Right renal cortex interstitium (tissue), 3 donors: ENCODE measurements at places on chromosomes 11 and 22.

DNA sequence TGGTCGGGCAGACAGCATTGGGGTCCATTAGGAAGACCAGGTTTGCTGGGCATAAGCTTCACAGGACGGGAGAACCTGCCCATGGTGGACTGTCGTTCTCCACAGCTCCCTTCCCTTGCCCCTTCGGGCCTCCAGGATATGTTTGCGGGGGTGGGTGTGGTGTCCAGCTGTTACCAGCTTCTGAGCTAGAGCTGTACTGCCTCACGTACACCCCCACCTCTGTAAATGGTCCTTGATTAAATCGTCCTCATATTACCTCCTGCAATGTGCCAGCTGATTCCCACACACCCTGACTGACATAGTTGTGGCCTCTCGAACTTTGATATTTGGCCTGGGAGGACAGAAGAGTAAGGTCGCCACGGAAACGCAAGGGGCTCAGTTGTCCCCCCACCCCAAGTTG is 16.2 kb upstream of the BCR start:
- DNase-seq = no peak

DNA sequence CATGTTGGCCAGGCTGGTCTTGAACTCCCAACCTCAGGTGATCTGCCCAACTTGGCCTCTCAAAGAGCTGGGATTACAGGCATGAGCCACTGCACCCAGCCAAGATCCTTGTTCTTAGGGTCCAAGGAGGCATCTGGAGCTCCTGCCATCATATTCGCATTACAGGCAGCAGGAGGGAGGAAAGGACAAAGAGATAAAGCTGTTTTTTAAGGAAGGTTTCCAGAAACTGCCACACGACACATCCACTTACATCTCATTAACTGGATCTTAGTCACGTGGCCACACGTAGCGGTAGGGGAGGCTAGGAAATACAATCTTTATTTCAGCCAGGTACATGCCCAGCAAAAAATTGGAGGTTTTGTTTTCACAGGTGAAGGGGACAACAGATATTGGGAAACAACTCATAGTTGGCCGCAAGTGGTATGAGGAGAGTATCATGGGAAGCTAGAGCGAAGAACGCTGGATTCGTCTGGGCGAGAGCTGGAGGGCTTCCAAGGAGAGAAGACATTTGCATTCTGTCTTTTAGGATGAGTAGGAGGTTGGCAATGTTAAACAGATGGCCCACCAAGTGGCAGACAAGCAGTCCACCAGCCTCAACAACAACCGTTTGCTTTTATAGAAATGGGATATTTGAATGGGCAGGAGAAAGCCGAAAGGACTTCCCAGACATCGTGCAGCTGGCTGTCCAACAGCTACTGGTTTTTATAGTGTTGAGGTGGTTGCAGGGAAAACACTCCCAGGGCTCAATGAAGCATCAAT is 39.2 kb upstream of the DMC1 start:
- no peak for DNase-seq

DNA sequence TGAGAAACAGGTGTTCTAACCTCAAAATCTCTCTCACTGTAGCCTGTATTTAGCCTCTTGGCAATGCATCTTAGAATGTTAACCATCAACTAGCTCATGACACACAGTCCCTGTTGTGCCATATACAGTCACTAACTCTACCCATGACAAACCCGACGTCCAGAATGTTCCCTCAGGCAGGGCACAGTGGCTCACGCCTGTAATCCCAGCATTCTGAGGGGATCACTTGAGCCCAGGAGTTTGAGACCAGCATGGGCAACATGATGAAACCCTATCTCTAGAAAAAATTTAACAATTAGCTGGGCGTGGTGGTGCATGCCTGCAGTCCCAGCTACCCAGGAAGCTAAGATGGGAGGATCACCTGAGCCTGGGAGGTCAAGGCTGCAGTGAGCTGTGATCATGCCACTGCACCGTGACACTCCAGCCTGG is 18.2 kb upstream of the CCDC34 start:
- no peak for DNase-seq

GRCh38 chr22:36734171-36735058 is 30.9 kb upstream of the CACNG2 start:
- no peak for DNase-seq

DNA sequence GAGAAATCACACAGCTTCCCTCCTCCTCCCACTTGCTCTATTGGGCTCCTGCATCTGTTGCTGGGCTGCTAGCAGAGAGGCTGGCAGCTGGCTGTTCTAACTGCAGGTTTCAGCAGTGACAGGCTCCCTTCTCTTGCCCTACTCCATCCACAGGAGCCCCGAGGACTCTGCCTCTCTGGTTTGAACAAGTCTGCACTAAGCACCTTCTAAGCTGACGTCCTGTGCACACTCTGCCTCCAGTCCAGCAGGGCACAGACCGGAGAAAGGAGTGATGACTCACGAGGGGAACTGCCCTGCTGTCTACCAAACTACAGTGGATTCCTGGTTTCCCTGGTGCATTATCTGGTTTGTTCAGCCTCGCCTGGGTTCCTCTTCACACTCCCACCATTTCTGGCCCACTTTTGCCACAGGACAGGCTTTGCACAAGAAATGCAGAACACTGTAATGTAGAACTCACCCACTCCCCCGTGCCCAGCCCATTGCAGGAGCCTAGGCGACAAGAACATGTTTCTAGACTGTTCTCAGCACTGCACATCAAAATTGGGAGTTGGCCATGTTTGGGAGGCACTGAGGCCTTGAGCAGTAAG is 26.0 kb downstream of the IL10RA start:
- DNase-seq = no peak

DNA sequence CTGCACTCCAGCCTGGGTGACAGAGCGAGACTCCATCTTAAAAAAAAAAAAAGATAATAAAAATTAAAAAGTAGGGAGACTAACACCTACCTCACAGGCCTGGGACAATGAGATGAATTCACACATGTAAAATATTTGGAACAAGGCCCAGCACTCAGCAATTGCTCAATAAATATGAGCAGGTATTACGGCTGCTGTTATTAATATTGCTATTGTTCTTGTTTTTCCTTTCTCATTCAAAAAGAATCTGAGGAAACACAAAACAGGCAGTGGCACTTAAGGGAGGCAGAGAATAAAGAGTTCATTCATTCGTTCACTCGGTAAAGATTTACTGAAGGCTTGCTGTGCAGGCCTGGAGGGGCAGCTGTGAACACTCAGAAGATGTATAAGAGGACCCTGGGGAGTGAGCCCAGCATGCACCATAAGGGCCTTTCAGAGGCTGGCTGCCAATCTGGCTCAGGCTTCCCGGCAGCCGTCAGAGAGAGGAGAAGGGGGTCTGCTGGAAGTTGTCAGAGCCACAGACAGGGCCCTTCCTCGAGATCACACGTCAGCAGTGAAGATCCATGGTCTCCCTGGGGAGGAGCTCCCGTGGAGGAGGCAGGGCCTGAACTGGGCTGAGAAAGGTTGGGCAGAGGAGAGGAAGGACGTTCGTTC is 51.6 kb upstream of the TCF20 start:
- no peak for DNase-seq

DNA sequence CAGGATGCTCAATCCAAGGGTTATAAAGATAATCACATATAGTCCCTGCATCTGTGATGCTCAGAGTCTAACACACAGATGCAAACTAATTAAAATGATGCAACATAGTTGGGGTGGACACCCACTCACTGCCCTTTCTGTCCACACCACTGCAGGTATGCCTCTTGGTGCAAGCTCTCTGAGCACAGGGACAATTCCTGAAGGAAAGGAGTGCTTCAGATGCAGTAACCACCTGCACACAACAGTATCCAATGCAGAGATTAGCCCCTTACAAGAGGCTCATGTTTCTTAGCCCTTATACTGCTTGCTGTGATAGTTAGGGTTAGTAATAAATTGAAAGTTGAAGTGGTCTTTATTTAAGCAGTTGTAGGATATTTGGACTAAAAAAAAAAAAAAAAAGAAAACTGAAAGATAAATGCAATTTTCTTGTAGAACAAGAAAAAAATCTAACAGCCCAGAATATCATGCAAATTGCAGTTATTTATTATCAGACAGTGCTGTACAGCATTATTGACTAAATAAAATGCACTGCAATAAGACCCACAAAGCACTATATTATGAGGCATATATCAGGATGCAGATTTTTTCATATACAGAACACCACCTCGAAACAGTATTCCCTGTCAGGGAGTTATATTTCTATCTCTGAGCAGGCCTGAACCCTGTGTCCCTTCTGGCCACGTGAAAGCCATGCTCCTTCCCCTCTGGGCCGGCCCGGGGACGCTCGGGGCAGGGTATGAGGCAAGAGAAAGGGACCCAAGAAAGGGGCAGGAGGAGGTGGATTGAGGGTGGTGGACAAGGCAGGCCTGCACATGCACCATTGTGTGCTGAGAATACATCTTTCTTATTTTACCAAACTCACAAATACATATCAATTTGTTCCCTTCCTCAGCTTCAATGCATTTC is 260.2 kb downstream of the OPCML start:
- no peak for DNase-seq

DNA sequence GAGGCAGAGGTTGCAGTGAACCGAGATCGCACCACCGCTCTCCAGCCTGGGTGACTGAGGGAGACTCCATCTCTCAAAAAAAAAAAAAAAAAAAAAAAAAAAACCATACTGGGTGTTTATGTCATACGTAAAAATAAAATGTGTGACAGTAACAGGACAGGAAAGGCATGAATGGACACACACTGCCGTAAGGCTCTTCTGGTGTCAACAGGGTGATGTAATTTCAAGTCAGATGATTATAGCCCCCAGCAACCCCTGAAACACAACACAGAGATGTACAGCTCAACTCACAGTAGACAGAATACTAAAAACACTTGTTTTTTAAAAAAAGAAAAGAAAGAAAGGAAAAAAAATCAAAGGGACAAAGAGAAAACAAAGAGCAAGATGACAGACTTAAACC is 22.2 kb downstream of the SBF1 start:
- no peak for DNase-seq

GRCh38 chr11:79482800-79483199 is 42.0 kb upstream of the TENM4 start:
- no peak for DNase-seq

- no peak for DNase-seq
These were observed 387.1 kb downstream of the SOX6 start for GRCh38 chr11:15969281-15969680.

DNA sequence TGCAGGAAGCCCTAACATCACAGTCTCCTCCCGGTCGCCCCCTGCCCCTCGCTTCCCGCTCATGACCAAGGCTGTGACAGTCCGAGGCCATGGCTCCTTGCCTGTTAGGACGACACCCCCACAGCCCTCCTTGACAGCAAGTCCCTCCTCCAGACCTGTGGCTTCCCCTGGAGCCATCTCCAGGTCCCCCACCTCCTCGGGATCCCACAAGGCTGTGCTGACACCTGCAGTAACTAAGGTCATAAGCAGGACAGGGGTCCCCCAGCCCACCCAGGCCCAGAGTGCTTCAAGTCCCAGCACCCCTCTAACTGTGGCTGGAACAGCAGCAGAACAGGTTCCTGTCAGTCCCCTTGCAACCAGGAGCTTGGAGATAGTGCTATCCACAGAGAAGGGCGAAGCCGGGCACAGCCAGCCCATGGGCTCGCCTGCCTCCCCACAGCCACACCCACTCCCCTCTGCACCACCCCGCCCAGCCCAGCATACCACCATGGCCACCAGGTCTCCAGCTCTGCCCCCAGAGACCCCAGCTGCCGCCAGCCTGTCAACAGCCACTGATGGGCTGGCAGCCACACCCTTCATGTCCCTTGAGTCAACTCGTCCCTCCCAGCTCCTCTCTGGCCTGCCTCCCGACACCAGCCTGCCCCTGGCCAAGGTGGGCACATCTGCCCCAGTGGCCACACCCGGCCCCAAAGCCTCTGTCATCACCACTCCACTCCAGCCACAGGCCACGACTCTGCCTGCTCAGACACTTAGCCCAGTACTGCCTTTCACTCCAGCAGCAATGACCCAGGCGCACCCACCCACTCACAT is 63.2 kb downstream of the OTOG start:
- no peak for DNase-seq

GRCh38 chr11:109864834-109865547 is 228.2 kb upstream of the ZC3H12C start:
- DNase-seq = no peak

GRCh38 chr11:124446916-124447315 is 1.4 kb upstream of the OR8B8 start:
- no peak for DNase-seq

DNA sequence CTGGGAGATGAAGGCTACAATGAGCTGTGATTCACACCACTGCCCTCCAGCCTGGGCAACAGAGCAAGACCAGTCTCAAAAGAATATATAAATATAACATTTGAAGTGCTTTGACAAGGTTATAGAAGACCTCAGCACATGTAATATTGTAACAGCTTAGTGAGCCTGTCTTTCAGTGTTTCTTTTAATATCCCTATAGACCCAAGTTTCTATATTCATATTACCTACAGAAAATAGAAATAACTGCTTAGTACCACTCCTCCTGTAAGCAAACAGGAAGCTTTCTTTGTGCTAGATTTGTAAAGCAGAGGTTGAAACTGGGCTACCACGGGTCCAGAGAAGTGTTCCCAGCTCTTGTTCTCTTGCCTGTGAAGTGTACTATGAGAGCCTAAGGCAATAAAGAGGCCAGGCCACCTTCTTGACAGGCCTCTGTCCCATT is 68.2 kb downstream of the PPP2R1B start:
- no peak for DNase-seq

- no peak for DNase-seq
These were observed 80.8 kb downstream of the NAT10 start for GRCh38 chr11:34185926-34186841.

- DNase-seq = no peak
These were observed 1.1 kb upstream of the FBXO7 start for GRCh38 chr22:32473388-32473952.

- no peak for DNase-seq
These were observed 65.9 kb downstream of the UBASH3B start for GRCh38 chr11:122721201-122721963.

DNA sequence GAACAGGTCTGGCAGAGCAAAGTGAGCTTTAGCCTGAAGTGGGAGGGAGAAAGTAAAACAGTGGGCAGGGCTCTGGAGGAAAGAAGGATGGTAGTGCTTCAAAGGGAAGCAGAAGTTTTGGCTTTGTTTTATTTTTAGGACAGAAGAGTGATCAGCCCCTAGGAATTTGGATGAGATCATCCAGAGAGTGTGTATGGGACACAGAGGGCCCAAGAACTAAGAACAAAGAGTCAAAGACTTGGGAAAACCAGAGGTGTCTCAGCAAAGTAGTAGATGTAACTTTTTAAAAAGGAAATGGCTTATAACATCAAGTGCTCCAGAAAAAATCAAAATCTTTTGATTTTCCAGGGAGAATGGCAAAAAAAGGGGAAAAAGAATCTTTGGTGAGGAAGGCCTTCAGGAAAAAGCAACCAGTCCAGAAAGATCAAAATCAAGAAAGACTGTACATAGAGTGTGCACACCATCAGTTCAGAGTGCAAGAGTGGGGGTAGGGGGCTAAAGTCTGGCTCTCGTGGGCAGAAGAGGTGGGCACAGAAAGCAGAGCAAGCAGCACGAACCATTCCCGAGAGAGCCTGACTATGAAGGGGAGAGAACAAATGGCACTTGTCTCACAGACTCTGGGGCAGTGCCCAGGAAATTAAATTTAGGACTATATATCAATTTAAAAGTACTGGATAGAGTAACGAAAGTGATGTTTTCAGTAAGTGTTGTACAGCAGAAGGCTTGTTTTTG is 30.0 kb downstream of the MAPK1 start:
- DNase-seq = no peak

GRCh38 chr11:134915212-134915611 is 503.2 kb upstream of the B3GAT1 start:
- no peak for DNase-seq
